Stimulated activated CD8-positive, alpha-beta memory T cell treated with anti-CD3 and anti-CD28 coated beads, Interleukin-4, amount 100 ng/mL, for 1 hour (primary cell): ENCODE measurements at places on chromosomes 6 and 20.

DNA sequence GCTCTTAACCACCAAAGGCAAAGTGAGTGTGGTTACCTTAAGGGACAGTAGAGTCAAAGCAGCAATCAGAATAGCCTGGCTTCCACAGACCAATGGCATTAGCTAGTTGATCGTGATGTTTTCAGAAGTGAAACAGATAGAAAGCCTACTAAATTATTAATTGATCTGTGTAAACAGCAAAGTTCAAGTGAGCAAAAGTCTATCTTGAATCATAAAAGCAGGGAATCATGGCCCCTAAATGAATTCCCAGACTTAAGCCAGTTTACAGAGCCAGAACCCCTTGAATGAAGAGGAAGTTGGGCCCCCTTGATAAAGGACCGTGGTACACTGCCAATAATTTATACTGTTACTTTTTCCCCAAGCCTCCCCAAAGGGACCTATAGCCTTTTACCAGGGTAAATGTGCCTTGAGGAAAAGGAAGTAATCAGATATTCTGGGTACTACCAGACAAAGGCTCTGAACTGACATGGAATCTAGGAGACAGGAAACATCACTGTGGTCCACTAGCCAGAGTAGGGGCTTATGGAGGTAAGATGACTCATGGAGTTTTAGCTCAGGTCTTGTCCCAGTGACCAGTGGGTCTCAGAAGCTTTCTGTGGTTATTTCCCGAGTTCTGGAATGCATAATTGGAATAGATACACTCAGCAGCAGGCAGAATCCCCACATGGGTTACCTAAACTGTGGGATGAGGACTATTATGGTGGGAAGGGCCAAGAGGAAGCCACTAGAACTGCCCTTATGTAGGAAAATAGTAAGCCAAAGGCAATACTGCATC lies 317.5 kb downstream of the CD83 start:
- no peak for DNase-seq

- DNase-seq, result no peak
These were observed 74.0 kb downstream of the MRPL14 start for GRCh38 chr6:44053106-44053756.

DNA sequence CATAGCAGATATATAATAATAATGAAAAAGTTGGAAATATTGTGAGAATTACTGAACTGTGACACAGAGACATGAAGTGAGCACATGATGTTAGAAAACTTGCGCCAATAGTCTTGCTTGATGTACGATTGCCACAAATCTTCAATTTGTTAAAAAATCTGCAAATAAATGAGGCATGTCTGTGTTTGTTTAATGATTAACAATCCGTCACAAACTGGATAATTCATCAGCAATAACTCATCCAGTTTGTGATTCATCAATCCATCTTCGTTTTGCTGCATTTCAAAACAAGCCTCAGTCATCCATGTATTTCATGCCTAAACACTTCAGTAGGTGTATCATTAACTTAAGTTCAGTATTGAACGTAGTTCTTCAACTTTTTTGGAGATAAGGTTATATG lies 25.5 kb upstream of the SMIM26 start:
- DNase-seq, result no peak

DNA sequence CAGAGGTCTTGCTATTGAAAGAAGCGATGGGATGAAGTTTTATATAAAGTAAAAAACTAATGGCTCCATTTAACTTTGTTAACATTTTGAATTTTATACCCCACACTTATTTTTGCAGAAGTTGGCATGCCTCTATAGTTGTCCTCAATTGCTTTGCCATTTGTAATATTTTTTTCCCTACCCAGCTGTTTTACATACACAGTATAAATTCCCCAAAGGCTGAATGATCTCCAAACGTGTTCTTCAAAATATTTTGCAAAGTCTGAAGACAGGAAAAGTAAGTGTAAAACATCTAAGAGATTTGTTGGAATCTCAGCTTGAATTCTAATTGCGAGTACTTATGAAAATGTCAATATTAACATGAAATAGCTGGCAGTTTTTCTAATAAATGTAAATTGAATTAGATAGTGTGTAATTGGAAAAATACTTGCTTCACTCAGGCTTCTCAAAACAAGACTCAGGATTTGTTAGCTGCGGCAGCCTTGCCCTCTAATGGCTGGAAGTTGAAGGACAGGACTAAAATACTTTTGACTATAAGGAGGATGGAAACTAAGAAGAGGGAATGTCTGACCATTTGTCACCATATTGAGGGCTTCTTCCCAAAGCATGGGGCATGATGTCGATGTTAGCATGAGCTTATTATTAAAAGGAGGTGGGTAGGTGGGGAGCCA lies 226.8 kb downstream of the UST start:
- no peak for DNase-seq

- DNase-seq, result no peak
These were observed 70.6 kb downstream of the VEGFA start for GRCh38 chr6:43840490-43841218.

DNA sequence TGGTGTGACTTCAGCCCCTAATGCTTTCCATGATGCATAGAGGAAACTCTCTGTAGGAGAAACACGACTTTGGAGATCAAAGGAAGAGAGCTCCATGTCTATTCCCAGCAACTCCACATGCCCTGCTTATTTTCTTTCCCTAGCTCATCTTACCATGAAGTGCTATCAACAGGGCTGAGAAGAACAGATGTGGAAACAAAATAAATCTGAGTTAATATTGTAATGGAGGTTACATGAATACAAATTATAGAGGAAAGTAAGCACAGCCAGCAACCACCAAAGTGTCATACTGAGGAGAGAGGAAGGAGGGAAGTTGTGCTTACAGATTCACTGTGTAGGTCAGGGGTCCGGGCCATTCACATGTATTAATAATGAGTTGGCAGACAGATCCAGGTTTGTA lies 157.5 kb downstream of the RFPL4B start:
- no peak for DNase-seq

DNA sequence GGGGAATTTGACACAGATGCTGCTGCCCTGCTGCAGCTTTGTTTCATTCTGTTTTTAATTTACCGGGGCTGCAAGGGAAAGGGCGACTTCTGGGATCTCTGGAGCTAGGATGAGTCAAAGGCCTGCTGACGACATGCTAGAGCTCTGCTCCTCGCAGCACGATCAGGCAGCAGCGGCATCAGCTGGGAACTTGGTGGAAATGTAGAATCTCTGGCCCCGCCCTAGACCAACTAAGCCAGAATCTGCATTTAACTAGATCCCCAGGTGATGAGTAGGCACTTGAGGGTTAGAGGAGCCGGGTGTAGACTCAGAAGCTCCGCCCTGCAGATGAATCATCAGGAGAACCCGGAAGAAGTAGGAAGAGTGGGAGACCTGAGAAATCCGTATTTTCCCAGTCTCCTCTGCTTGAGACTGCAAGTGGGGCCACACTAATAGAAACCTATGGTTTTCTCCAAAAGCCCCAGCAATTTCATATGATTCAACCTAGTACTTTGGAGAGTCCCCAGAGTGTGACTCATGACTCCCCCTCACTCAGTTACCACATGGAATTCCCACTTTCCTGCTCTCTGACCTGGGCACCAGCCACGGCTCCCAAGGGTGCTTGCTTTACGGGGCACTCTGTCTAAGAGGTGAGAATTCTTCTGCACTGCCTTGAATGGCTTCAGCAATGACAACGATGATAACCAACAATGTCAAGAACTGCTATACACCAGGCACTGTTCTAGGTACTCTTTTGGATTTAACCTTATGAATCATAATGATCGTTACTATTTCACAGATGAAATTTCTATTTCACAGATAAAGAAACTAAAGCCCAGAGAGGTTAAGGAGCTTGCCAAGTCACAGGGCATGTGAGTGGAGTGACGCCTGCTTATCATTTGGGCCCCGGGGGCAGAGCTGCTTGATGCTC lies 18.1 kb downstream of the TUBB2B start:
- DNase-seq, result no peak

DNA sequence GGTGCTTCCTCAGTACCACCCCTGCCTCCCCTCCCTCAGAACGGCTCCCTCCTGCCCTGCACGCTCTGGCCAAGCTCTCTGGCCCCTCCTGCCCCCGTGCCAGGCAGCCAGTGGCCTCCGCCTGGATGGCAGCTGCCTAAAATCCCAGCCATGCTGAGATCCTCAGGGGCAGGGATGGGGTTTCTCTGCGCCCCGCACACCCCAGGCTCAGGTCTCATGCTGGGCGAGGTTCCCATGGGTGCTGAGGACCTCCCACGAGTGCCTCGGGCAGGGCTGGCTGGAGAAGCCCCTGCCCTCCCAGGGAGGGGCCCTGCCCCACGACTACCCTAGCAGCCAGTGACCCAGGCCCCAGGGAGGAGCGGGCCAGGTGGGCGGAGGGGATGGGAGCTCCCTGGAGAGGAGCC lies 2.7 kb downstream of the PTK6 start:
- DNase-seq, result no peak

DNA sequence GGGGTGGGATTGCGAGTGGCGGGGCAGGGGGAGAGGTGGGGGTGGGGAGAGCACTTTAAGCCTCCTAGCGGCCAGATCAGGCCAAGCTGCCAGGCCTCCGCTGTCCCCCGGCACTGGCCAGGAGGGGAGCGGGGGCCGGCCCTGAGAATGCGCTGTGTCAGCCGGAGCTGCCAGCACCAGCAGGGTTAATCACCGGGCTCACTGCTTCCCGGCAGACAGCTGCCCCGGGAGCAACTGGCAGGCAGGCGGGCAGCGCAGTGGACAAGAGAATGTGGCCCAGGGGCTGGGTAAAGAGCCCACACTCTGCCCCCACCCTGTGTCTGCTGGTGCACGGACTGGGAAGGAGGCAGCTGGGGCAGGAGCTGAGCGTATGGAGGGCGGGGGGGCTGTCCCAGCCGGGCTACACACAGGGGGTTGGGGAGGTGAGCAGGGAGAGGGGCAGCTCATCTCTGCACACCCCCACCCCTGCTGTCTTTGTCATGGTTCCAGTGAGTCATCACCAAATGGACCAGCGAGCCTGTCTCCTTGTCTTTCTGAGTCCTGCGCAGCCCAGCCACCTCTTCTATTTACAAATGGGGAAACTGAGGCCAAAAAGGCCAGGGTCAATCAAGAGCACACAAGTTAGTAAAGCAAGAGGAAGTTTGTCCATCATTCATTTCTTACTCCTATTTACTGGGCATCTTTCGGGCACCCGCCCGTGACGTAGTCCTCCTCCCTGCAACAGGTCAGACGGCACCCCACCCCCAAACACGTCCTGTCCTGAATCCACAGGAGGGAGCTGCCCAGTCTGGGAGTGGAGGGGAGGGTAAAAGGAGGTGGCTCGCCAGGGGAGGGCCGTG lies 2.1 kb upstream of the LAMA5 start:
- no peak for DNase-seq

DNA sequence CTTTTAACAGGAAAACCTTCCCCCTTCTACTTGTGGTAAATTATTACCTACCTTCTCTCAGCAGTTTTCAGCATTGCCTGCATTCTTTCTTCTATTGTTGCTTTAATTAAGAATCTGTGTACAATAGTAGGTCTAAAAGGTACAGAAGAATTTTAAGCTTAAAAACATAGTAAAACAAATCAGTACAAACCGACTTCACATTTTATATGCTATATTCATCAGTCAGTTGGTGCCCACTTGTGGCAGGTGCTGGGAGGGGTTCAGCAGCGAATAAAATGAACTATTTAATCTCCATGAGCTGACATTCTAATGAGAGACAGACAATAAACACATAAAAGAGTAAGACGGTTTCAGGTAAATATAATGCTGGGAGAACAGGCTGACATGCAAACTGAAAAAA lies 73.4 kb upstream of the FBXO30 start:
- no peak for DNase-seq

DNA sequence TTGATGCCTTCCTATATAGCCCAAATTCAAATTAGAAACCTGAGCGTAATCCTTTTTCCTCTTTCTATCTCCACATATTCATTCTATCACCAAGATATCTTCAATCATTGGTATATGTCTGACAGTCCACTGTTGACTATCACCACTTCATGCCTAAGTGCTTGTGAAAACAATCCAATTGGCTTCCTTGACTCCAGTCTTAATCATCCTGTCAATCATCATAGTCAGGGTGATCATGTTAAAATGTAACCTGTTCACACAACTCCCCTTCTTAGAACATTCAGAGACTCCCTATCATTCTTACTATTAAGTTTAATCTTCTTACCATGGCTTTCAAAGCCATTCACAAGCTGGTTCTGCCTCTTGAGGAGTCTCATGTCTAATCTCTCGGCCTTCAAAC lies 616.7 kb downstream of the PHF3 start:
- DNase-seq, result no peak

- DNase-seq, result no peak
These were observed 166.9 kb upstream of the MCHR2 start for GRCh38 chr6:100160930-100161329.

DNA sequence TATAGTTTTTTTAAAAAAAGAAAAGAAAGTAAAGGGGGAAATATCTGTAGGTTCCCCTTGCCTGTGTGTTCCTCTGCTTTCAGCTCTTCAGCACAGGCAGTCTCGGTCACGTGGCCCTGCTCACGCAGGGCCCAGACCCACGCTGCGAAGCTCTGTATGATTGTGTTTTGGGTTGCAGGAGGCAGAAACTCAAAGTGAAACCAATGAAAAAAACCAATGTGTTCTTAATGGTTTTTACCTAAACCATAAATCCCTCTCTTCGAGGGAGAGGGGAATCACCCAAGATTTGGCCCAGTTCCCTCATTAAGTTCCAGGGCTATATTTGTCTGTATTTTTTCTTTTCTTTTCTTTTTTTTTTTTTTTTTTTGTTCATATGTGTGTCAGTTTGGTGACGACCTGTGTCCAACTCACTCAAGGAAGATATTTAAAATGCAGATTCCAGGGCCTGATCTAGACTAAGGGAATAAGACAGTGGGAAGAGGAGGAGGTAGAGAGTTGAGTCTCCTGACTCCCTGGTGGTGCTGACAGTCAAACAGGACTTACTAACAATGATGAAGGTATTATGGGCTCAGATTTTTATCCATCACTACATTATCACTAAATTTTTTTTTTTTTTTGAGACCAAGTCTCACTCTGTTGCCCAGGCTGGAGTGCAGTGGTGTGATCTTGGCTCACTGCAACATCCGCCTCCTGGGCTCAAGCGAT lies 33.8 kb upstream of the RREB1 start:
- DNase-seq, result no peak

DNA sequence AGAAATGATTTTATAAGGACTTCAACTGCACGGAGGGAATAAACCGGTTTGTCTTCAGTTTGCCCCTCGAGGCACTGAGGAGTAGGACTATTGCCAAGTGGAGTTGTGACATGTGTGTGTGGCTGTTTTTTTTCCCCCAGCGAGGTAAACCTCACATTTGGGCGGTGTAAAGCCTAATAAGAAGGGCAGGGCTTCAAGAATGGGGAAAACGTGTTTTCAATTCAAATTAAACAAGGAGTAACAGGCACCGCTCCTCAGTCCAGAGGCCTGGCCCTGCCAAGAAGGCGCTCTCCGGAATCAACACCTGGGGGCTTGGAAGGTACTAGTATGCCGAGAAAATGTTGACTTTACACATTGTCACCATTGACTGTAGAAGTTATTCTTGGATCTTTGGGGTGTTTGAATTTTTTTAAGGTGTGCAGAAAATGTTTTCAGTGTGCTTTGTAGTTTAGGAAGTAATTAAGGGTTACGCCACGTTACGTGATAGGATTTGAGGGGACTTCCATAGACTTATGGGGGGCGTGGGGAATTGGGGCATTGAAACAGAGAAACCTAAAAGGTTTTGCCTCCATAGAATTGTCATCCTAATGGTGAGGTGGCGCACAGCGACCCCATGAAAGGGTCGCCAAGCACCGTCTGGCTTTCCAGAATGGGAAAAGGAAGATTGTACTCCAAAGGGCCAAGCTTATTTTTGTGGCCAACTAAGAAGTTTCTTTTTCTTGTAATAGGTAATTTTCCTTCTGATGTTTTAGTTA lies 791 bp downstream of the ADGRG6 start:
- DNase-seq, result no peak

- DNase-seq, result no peak
These were observed 46.8 kb downstream of the B4GALT5 start for GRCh38 chr20:49666911-49667310.
